Right forelimb (tissue), 1 donor: ENCODE measurements at places on chromosomes 1 and 21.

- no peak for DNase-seq
Observed at GRCh38 chr1:160954158-160955104, at the start of gene ITLN2. ITLN2 (minus strand) TSS chr1:160954809; CDS start chr1:160954741, 68 bp downstream.

DNA sequence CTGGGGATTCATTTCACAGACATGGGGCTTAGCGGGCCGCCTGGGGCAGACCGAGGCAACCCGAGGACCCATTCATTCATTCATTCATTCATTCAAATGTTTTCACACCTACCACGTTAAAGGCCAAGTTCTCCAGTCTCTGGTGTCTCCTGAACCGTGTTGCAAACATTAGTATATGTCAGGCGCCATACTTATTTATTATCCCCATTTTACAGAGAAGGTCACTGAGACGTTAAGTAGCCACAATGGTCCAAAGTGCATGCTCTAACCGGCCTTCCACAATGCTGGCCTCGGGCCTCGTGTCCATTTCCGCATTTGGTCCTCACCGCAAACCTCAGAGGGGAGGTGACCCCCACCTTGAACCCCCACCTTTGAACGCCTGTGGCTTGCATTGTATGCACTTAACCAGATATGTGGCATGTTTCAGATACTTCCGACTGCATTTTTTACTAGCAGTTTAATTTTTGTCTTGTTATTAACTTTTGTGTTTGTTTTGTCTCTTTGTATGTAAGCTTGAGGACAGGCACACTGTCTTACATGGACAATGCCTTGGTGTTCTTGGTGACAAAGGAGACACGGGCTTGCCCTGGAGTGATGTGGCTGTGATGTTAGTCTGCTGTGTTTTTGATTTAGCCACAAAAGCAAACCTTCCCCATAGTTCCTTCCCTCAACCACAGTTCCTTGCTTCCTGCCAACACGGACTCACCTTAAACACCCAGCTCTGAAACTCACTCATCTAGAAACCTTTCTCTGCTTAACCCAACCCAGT is 1.2 kb upstream of the IFFO2 start:
- no peak for DNase-seq

DNA sequence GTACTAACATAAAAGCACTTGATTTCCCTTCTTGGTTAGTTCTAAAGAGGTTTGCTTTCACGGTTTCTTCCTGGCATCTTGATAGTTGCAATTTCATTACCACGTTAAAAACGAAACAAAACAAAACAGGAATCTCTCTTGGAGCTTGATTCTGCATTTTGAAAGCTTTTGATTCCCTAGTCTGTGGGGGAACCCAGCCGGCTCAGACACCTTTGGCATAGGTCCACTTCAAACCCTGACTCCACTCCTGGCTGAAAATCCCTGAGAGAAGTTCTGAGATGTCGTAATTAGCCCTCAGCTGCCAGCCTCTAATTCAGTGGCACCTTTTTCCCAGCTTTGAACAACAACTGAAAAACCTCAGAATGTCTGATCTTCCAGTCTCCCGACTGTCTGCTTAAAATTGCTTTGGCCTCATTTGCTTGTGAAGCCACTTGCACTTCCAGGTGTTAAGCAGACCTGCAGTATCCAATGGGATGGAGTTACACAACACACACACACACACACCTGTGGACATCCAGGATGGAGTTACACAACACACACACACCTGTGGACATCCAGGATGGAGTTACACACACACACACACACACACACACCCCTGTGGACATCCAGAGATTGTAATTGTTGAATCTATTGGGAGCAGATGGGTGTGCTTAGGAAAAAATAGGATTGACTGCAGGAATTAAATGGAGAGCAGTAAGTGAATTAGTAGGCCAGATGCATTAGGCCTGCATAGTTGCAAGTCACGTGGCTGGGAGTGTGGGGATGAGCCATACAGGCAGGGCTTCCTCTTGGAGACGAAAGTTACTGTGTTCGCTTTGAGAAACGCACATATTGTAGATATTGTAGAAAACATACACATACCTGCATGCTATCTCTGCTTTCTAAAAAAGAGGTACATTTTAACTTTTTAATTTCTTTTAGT is 285.6 kb upstream of the FMN2 start:
- no peak for DNase-seq

DNA sequence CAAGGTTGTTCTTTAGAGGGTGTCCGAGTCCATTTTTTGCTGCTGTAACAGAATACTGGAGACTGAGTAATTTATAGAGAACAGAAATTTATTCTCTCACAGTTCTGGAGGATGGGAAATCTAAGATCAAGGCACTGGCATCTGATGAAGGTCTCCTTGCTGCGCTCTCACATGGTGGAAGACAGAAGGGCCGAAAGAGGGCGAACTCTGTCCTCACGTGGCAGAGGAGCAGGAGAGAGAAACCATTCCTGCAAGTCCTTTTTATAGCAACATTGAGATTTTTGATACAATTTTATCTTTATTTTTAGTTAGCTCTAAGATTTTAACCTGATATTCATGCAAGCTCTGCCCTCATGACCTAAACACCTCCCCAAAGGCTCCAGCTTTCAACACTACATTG is 48.3 kb downstream of the ATG4C start:
- no peak for DNase-seq

DNA sequence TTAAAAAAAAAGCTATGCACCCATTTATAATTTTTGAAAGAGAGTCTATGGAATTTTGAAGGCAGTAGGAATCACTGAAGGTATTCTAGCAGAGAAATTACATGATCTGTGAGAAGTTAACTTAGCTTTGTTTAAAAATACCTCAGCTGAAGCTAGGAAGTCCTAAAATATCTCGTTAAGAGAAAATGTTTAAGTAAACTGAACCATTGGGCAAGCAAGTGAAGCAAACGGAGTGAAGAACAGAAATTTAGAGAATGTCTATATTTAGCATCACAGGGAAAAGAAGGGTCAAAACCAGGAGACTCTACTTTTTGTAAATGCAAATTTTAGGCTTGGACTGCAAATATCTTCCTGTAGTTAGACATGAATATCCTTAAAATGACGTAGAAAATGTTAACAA is 230.8 kb downstream of the HMCN1 start:
- DNase-seq, result no peak

GRCh38 chr1:65764052-65764451 is 28.6 kb upstream of the PDE4B start:
- DNase-seq, result no peak

- DNase-seq, result no peak
Observed at GRCh38 chr1:888297-888696, 35.4 kb upstream of the SAMD11 start.

DNA sequence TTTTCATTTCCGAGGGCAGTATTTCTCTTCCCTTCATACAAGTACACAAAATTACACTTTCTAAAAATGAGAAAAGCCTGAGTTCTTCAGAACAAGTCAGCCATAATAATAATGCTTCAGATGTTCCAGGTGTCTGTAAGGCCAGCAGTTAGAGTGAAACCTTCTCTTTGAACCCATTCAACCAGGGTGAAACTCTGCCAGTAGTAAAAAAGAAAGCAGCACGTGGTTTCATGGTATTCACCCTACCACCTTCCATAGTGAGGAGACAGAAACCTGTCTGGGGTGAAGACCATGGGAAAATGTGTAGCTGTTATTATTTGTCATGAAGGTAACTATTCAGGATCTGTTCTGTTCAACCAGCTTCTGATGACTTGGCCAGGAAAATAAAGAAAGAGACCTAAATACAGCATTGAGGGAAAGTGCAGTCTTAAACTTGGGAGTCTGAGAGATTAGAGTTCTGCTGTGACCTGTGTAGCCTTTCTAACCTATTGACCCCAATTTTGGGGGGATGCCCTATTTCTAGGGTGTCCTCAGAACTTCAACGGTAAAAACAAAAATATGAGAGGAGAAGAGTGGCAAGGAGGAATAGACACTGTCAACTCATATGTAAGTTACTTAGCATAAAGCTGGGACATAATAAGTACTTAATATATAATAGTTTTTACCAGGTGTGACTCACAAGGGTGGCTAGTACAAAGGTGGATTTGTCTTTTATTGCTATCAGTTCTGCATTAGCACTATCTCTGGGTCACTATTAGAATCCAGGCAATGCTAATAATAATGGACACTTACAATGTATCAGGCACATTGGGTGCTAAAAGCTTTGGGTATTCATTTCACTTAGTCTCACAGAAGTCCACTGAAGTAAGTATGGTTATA is 70.0 kb upstream of the TNFSF4 start:
- no peak for DNase-seq

DNA sequence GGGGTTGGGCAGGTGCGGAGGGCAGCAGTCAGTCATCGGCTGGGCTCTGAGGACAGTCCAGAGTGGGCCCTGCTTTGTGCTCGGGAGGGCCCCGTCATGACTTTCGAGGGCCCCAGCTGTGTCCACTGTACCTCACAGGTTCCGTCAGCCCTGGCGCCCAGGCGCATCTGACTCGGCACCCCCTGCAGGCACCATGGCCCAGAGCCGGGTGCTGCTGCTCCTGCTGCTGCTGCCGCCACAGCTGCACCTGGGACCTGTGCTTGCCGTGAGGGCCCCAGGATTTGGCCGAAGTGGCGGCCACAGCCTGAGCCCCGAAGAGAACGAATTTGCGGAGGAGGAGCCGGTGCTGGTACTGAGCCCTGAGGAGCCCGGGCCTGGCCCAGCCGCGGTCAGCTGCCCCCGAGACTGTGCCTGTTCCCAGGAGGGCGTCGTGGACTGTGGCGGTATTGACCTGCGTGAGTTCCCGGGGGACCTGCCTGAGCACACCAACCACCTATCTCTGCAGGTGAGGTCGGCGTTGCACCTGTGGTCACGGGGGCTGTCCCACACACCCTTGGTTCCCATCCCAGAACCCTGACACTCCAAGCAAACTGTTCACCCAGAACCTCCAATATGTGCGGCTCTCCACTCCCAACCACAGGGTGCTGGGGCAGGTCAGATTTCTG is 7.8 kb downstream of the PODN start:
- DNase-seq, result no peak

- DNase-seq, result no peak
Observed at GRCh38 chr1:91791103-91791502, 94.8 kb downstream of the TGFBR3 start.

- DNase-seq, result no peak
Observed at GRCh38 chr1:65230731-65231481, 78.4 kb upstream of the DNAJC6 start.

GRCh38 chr1:176765608-176766007 is 302.6 kb downstream of the PAPPA2 start:
- no peak for DNase-seq

- DNase-seq, result no peak
Observed at GRCh38 chr1:83026745-83027144, 972.2 kb downstream of the TTLL7 start.

DNA sequence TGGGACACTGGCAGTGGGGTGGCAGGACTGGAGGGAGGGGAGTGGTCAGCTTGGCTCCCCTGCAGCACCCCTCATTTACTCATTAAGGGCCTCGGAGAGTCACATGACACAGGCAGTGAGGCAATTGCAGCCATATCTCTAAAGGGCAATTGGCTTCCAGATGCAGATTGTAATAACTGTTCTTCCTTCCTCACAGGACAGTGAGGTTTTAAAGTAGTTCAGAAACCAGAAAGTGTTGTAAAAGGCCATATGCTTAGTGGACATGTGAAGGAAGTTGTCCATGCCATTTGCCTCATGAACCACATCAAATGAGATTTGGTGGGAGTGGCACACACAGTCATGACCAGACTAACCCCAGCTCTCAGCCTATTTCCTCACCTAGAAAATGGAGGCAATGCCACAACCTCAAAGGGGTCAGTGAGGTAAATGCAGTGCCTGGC is 11.1 kb downstream of the MTX1 start:
- no peak for DNase-seq

DNA sequence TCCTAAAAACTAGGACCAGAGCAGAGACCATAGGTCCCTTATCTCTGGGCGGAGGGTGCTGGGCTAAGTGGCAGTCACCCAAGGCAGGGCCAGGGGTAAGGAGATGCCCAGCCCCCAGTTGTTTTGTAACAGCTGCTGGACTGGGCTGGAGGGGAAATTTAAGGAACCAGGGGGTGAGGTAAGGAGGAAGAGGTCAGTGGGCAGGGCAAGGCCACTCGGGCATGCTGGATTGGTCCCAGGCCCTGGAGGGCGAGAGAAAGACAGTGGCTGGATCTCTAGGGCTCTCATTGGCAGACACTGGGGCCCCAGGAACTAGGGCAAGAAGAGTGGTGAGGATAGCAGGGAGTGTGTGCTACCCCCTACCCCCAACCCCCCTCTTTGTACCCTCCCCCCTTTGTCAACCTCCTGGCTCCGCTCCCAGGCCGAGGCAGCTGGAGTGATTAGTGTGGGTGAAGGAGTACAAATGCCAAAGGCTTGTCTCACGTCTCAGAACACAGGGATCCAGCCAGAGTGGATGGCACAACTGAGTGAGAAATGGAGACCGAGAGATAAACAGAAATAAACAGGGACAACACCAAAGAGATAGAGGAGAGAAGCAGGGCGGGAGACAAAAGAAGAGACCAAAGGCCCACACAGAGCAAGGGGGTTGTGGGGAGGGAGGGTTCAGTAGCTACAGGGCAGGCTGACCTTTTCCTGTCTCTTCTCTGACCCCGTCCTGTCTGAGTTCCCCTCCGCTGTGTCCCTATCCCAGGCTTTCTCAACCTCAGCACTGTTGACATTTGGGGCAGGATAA is 20.5 kb upstream of the THRAP3 start:
- DNase-seq, result peak; percentile 76

DNA sequence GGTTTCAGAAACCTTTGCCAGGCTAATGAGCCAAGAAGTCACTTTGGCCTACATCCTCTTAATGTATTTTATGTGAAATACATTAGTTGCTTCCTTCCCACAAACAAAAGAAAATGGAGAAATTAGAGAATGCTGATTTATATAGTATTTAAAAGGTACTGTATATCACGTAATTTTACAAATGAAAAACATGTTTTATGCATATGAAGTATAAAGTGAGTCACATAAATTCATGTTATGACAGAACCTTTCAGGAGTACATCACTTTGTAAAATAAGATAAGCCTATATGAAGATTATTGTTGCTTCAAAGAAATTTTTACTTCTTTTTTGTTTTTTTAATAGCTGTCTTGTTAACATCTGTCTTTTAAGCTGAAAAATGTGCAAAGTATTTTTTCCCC is 4.6 kb downstream of the DR1 start:
- no peak for DNase-seq

DNA sequence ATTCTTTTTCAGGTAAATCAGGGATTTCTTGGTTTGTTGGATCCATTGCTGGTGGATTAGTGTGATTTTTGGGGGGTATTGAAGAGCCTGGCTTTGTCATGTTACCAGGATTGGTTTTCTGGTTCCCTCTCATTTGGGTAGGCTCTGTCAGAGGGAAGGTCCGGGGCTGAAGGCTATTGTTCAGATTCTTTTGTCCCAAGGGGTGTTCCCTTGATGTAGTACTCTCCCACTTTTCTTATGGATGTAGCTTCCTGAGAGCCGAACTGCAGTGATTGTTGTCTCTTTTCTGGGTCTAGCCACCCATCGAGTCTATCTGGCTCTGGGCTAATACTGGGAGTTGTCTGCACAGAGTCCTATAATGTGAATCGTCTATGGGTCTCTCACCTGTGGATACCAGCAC is 17.6 kb upstream of the CCSAP start:
- no peak for DNase-seq

DNA sequence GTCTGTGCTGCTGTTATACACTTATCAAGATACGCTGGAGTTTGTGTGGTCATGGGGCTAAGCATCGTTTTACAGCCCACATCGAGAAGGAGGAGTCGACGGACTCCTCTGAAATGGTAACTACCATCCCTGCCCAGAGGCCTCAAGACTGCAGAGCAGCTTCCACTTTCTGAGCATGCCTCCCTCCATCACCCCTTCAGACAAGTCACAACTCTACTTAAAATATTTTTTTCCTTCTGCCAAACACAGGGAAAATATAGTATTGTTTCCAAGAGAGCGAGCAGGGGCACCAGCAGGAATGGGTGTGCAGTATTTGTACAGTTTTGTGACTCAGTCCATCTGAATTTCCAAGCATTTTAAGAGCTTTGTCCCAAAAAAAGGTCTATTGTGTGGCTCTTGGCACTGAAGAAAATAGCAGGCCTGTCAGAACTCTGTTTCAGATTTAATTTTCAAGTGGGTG is 14.1 kb downstream of the EVA1C start:
- no peak for DNase-seq
